ENCODE measurements at places on chromosomes 1 and 21.

- no peak for DNase-seq
These were observed 90.7 kb upstream of the VAMP3 start for GRCh38 chr1:7680207-7680954.

DNA sequence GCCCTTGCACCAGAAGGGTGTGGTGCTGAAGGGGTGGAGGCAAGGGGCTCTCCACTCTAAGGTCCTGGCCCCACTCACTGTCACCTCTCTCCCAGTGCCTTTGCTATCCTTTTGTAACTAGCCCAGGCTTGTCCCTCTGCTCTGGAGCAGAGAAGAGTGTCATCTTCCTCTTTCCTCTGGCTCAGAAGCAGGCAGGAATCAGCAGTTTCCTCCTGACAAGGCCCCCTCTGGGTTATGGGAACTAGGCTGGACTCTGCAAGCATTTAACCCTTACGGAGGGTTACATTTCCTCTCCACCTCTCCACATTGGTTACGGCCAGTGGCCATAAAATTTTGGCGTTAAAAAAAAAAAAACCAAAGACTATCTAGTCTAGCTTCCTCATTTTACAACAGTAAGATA lies 30.4 kb downstream of the PLXNA2 start:
- DNase-seq, result no peak

DNA sequence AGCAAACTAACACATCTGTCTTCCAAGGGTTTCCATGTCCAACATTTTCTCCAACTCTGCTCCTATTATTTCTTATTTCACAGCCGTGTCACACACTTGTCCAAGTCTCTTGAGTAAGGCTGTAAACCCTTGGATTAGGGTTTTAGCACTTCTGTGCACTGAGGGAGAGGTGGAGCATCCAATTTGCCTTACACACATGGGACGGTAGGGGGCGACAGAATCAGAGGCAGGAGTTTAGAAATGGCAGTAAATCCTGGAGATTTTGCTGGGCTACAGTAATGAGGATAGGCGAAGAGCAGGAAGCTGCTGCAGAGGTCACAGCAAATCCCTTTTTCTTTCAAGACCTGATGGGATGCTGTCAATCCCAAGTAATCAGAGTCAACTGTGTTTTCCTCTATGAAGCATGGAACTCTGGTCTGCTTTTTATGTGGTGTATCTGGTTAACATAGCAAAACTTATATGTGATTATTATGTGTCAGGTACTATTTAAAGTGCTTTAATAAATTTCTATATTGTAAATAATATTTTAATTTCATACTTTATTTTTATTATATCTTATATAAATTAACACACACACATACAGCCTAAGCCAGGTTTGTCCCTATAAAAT lies 15.4 kb upstream of the LCE5A start:
- peak; percentile 49 for DNase-seq

GRCh38 chr1:32709476-32709875 lies 6.9 kb upstream of the SYNC start:
- DNase-seq, result no peak
